ENCODE measurements at places on chromosomes 5 and 9.

DNA sequence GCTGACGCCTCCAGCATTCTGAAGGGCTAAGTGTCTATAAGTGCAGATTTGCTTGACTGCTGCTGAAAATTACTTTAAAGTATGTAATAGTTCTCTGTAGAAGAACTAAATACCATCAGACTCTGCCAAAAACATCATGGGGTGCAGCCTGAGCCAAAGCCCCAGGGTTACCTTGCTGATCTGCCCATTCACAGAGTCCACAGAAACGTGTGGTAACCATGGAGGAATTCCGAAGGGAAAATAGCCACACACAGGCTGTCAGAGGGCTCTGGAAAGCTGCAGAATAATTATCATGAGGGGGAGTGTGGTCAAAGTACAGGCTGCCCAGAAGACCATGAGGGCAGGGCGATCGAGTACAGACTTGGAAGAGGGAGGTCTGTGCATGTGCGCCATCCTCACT lies 36.4 kb downstream of the RETREG1 start:
- DNase-seq = no peak

GRCh38 chr9:88663771-88664419 lies 128.9 kb downstream of the NXNL2 start:
- DNase-seq = no peak

- no peak for DNase-seq
Measured at GRCh38 chr9:134631881-134632280, 9.7 kb upstream of the COL5A1 start.

DNA sequence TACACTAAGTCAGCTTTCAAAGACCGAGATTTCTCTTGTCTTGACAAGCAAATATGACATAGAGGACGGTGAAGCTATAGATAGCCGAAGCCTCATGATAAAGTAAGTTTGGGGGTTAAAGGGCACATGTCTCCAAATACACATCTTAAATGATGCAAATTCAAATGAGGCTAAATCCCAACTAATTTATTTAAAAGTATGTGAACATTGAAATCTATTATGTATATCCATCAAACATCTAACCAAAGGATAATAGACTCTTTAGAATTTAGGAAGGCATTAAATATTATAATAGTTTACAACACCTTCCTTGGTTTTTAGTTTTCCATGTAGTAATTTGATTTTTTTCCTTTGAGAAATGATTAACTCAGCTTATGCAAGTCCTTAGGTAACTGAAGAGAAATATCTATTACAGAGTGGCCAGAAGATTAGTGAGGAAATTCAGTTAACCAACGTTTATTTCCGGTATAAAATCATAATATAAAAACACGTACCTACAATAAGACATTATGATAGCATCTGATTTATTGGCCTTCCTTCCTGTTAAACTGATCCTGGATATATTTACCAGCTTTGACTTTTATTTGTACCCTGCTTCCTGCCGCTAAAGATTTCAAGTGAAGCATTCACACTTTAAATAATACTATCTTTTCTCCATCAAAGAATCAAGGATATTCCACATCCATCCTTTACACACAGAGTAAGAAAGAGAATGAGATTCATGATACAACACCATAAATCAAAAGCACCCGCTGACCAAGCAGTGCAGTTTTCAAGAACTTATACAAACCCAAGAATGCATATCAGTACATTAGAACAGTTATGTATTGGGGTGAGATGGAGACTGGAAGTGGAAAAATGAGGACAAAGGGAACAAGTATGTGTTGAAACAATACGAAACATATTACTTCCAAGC lies 31.9 kb upstream of the F2R start:
- DNase-seq = no peak

- DNase-seq = no peak
Measured at GRCh38 chr9:33452828-33453271, 5.5 kb upstream of the AQP3 start.

DNA sequence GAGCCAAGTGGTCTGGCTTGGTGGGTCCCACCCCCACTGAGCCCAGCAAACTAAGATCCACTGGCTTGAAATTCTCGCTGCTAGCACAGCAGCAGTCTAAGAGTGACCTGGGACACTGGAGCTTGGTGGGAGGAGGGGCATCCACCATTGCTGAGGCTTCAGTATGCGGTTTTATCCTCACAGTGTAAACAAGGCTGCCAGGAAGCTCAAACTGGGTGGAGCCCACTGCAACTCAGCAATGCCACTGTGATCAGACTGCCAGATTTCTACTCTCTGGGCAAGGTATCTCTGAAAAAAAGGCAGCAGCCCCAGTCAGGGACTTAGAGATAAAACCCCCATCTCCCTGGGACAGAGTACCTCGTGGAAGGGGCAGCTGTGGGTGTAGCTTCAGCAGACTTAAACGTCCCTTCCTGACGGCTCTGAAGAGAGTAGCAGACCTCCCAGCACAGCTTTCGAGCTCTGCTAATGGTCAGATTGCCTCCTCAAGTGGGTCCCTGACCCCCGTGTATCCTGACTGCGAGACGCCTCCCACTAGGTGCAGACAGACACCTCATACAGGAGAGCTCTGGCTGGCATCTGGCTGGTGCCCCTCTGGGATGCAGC lies 18.2 kb upstream of the STK32A start:
- DNase-seq = no peak

- DNase-seq = no peak
Measured at GRCh38 chr9:106947106-106947900, 84.3 kb downstream of the ZNF462 start.

DNA sequence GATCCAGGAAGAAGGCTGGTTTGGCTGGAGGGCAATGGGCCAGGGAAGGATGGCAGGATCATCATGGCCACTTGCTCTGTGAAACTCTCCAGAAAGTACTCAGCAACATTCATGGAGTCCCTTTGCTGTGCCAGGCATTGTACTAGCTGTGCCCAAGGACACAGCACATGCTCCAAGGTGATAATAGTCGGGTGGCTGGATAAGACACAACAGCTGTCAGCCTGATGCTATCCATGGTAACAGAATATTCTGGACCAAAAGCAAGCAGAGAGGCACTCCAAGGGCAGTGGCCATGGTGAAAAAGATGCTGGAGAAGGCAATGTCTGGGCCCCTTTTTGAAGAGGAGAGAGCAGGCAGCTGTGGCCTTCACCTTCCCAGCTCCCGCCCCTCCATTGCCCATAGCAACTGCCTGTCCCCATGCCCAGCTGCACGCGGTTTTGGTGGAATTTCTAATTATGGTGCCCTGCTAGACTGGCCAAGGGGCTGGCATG lies 113.8 kb upstream of the CPEB4 start:
- DNase-seq = no peak

GRCh38 chr5:79014631-79015030 lies 29.5 kb upstream of the ARSB start:
- DNase-seq = no peak

DNA sequence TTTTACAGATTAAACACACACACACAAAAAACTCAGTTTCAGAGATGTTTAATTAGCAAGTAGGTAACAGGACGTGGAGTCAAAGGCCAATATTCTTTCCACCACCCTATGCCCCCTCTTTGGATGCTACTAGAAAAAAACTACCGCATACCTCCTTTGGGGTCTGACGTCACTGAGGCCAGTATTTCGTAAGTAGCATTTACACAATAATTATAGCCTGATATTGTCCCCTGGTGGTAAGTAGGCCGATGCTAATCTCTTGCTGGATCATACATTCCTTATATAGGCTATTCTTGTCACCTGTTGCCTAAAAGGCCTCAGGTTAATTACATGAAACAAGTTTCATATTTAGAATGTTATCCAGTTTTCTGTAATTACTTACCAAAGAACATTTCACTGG lies 21.0 kb upstream of the SMARCA2 start:
- no peak for DNase-seq

DNA sequence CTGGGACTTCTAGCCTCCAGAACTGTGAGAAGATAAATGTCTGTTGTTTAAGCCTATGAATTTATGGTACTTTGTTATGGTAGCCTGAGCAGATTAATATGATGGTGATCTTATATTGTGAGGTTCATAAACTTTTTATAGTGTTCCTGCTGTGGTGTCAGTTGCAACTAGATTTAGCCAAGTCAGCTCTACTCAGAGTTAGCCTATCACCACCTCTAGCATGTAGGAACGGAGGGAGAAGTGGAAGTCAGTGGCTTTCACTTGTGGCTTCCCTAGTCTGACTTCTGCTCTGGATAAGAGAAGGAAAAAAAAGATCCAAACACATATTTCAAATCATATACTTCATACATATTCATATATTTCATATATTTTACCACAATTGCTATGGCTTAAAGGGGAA lies 6.6 kb downstream of the POC5 start:
- no peak for DNase-seq

DNA sequence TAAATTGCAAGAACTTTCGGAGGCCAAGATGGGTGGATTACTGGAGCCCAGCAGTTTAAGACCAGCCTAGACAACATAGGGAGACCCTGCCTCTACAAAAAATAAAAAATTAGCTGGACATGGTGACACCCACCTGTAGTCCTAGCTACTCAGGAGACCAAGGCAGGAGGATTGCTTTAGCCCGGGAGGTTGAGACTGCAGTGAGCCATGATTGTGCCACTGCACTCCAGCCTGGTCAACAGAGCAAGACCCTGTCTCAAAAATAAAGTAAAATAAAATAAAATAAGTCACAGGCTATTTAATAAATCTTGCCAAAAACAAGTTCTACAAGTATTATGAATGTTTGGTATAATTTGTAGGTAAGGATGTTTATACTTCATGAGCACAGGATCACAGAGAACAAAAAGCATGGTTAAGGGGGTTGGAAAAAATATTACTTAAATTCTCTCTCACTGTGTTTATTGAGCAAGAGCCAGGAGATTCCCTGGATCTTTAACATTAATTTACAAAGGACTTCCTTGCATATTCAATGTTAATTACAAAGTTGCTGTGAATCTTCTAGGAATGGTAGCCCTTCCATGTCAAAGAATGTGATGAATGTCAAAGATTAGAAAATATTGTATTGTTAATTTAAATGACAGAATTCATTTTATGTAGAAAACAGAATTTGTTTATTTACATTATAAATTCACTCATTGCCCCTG lies 164.0 kb downstream of the RFX3 start:
- DNase-seq = no peak

DNA sequence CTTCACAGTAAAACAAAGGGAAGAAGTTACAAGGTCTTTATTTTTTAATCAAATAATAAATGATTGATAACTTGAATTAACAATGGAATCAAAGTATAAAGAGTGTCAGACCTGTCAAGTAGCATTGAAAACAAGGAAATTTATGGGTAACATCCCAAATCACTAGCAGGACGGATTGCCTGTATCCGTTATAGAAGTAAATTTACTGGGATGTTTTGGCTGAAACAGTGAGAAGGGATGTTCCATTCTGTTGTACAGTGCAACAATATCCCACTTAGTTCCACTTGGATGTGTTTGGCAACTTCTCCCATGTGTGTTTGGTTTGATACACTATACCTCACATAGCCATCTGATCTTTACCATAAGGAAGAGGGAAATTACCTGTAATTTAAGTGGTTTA lies 421.0 kb upstream of the CHD1 start:
- DNase-seq = no peak

- no peak for DNase-seq
Measured at GRCh38 chr9:119088002-119088547, 281.2 kb downstream of the BRINP1 start.

- DNase-seq = no peak
Measured at GRCh38 chr5:142192286-142193113, 83.9 kb downstream of the NDFIP1 start.

DNA sequence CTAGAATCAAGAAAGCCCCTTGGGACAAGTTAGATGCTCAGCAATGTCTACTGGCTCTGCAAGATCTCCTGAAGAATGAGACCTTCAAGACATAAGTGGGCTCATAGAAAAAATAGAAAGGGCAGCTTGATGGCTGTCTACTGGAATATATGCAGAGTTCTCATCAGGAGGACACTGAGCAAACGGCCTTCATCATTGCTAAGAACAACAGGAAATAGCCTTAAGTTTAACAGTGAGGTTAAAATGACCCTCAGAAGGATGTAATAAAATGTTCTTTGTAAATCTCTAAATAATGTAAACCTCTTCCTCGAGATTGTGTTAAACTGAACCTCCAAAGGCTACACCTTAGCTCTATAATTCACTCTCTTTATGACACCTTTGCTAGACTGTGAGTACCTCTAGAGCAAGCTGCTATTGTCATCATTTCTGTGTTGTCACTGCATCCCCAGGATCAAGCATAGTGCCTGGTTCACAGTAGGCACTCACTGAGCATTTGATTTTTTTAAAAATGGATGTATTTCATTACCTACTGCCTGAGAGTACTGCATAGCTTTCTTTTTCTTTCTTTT lies 22.2 kb upstream of the LHFPL2 start:
- no peak for DNase-seq

- peak; percentile 68 for DNase-seq
Measured at GRCh38 chr9:85522459-85523092, 219.2 kb downstream of the AGTPBP1 start.

- no peak for DNase-seq
Measured at GRCh38 chr5:24363789-24364481, 280.8 kb downstream of the CDH10 start.

DNA sequence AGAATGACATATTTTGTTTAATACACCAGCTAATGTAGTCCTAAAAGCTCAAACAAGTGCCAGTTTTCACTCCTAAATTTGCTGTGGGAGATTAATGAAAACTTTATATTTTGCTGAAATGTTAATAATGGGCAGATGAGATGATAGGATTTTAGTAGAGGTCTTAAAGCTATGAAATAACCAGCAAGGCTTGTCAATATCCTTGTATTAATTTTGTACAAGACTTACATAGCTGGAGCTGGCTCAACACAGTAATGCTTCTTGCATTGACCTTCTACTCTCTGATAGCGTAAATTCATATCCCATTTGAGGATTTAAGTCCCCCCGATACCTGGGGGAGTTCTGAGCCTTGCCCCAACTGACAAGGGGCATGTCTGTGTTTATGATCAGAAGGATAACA lies 219.2 kb downstream of the MAPKAP1 start:
- no peak for DNase-seq

- DNase-seq = no peak
Measured at GRCh38 chr5:34533582-34534522, 122.3 kb upstream of the RAI14 start.

DNA sequence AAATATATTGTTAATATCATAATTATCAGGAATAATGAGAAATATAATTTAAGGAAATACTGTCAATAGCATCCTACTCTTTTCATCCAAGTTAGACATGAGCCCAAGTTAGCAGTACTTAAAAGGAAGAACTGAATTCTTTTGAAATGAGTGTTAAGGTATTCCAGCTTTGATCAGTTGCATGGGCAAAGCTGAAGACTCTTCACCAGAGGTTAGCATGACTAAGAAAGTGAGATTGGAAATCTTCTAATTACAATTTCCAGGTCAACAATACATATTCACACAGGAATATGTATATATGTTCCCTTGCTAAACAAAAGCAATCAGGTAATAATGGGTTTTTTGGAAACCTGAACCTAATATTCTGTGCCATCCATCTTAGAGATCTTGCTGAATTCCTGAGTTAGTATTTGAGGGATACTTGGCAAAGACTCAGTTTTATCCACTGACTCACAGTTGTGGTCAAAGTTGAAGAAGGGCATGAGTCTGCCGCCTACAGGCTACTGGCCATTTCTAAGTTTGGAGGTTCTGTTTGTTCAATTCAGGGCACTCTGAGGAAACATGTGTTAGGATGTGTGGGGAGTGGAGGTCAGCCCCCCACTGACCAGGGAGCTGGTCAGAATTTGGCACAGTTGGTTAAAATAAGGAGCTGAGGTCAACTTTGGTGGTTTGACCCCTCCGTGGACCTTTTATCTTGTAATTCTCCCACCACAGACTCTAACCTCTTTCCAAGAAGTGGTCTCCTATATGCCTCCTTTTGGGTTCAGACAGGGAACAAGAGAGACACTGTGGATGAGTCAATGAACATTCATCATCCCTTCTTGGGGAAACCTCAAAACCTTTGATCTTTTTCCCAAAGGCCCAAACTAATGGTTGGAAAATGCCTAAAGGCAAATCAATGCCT lies 118.3 kb downstream of the PIK3R1 start:
- DNase-seq = no peak

GRCh38 chr9:69590266-69590665 lies 81.9 kb downstream of the APBA1 start:
- DNase-seq = no peak

All from hindlimb muscle (tissue), 1 donor.